ENCODE measurements at places on chromosomes 5 and 9.

GRCh38 chr5:95102080-95102479, 182.8 kb downstream of the MCTP1 start:
- no peak for DNase-seq

GRCh38 chr9:15693701-15694100, 140.9 kb downstream of the CCDC171 start:
- no peak for DNase-seq

GRCh38 chr5:111255169-111255568, 31.0 kb downstream of the CAMK4 start:
- no peak for DNase-seq

- no peak for DNase-seq
These were observed 537.6 kb downstream of the ANXA1 start for GRCh38 chr9:73689051-73689870.

- DNase-seq: no peak
These were observed 850.5 kb upstream of the SEMA6A start for GRCh38 chr5:117425163-117425562.

- no peak for DNase-seq
These were observed 91.1 kb downstream of the NRG2 start for GRCh38 chr5:139951983-139952382.

DNA sequence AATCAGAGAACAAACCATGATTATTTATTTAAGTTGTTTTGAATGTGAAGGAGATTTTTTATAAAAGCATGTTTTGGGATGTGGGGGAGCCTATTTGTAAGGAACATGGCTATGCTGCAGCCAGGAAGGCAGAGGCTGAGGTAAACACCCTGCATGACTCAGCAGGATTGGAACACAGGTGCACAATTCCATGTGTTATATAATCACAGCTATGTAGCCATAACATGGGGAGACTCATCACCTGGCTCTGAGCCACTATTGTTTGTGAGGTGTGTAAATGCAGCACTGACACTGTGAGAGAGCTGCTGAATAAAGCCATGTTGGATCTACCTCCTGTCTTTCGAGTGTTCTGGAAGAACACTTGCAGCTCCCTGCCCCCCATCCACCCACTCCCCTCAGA, 1009.8 kb downstream of the DNAH5 start:
- no peak for DNase-seq

- DNase-seq: no peak
These were observed 137.6 kb downstream of the TRPM3 start for GRCh38 chr9:70983723-70984295.

GRCh38 chr9:114005371-114006154, 72.5 kb downstream of the AMBP start:
- DNase-seq: no peak

DNA sequence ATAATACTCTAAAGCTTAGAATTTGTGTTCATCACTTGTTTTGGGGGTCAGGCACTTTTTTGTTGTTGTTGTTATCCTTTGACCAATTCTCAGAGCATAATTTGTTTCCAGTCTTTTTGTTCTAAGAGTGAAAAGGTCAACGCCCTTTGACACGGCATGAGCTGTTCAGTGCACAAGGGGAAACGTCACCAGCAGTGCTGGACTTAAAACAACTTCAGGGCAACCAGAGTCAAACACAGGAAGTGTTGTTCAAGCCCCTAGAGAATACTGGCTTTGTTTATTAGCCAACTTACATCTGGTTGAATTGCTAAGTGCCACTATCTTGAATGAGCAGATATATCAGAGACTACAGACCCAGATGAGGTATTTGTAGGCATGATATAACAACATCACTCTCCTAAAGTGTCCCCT, 368.9 kb downstream of the TMEM161B start:
- no peak for DNase-seq

DNA sequence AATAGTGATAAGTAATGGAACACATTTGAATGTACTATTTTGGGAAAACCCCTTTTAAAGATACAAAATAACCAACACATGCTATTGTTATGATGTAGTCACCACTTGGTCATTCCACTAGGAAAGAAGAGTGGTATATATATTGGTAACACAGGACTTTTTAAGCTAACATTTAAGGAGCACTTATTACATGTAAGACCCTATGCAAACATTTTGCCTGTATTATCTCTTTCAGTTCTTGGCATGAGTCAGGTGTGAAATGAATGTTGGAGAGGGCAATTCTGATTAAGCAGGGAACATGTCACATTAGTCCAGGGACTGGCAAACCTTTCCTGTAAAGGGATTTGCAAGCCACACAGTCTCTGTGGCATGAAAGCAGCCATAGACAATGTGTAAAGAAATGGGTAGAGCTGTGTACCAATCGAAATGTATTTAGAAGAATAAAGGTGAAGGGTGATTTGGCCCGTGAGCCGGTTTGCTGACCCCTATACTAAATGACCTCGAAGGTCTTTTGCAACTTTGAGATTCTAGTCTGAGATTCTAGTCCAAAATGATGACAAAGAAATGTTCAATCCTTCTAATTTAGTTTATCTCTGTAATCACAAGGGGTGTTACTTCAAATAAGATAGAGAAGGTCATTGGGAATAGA, 15.3 kb downstream of the ABLIM3 start:
- DNase-seq: no peak

GRCh38 chr9:69036309-69036708, 757 bp downstream of the FXN start:
- DNase-seq: no peak

DNA sequence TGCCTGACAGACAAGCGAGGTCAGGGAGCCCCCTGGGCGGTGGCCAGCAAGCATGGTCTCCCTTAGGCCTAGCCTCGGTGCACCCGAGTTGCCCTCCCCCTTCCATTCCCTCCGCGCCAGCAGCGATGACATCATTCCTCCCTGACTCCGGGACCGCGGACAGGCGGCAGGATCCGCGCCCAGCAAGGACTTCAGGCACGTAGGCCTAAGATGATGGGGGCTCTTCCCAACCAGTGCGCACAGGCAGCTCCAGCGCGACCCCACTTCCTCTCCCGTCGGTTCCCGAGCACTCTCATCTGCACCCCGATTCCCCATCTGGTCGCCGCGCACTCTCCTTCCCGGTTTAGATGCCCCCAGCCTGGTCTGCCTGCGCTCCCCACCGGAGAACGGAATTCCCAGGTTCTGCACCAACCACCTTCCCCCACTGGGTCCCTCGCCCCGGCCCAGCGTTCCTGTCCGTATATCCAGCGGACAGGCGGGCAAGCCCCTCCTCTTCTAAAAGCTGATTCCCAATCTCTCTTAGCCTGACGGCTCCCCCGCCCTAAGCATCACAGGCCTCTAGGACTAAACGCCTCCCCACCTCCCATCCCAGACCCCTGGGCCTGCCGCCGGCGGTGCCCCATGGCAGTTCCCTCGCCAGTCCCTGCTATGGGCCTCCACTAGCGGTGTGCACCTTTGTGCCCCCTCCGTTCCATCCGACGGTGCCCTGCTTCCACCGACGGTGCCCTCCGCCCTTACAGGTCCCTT, 931 bp downstream of the FAM219A start:
- no peak for DNase-seq

DNA sequence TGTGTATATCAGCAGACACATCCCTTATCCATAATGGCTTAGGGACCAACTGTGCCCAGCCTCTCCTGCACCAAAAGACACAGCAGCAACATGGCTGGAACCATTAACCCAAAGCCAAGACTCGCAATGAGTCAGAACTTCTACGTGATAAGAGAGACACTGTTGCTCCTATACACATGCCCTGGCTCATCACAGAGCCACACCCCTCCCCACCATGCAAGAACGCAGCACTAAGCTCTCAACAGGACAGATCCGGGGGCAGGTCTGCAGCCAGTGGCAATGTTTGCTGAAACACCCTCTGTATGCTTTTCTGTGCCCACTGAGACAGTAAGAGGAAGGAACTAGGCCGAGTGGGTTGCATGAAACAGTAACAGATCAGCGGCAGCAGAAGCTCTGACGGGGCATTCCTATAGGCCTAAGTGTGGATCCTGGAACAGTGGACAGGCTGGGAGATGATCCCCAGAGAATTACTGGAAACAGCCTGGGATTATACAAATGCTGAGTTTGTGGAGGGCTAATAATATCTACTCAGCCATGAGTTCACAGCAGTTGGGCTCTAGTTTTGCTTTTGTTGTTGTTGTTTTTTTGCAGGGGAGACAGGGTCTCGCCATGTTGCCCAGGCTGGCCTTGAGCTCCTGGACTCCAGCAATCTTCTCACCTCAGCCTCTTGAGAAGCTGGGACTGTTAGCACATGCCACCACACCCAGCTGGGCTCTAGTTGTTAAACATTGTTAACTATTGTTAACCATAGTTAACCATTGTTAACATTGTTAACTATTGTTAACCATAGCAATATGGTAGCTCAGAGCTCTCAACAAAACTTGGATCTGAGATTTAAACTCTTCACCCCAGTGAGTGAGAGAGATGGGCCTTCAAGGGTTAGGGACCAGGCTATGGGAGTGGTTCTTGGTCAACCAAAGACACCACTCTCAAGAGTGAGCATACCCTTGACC, 41.0 kb downstream of the B4GALT1 start:
- no peak for DNase-seq

- no peak for DNase-seq
These were observed 17.2 kb upstream of the GCNT1 start for GRCh38 chr9:76441551-76442322.

DNA sequence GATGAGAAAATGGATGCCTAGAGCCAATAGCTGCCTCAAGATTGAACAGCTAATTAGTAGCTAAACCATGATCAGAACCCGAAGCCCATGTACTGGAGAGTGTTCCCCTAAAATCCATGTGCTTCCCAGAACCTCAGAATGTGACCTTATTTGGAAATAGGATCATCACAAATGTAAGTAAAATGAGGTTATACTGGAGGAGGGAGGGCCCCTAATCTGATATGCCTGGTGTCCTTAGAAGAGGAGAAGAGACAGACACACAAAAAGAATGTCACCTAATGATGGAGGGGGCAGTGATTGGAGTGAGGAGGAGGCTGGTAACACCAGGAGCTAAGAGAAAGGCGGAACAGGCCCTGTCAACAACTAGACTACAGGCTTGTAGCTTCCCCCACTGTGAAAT, 41.3 kb upstream of the FBP1 start:
- DNase-seq: no peak

DNA sequence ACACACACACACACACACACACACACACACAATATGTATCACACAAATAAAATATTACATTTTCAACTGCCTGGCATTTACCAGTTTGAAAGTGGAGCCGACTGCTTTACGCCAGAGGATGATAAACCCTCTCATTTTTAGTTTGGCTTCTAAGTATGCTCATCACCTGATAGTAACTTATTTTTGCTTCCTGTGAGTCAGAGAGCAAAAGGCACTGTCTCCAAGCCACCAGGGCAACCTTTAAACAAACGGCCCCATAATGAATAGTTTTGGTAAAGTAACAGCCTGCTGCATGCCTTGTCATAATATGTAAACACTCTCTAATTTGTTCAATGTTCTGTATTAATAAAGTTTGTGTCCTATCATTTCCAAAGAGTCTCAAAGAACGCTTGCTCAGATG, 26.9 kb downstream of the KLF4 start:
- DNase-seq: no peak

DNA sequence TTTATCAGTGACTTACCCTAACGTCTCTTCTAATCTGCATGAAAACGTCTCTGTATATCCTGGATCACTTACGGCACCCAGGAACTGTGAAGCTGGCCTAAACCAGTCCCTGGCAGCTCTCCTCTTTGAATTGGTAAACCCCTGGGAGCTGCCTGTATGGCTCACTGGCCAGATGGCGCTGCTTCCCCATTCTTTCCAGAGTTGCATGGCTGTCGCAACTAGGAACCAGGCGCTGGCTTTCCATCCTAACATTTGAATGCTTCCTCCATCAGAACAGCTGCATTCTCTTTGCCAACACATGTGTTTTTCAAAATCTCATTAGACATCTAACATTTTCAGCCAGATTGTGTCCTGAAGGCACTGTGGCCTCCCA, 8.0 kb upstream of the PCA3 start:
- no peak for DNase-seq

GRCh38 chr5:140869555-140869886, 764 bp downstream of the PCDHA11 start:
- no peak for DNase-seq

DNA sequence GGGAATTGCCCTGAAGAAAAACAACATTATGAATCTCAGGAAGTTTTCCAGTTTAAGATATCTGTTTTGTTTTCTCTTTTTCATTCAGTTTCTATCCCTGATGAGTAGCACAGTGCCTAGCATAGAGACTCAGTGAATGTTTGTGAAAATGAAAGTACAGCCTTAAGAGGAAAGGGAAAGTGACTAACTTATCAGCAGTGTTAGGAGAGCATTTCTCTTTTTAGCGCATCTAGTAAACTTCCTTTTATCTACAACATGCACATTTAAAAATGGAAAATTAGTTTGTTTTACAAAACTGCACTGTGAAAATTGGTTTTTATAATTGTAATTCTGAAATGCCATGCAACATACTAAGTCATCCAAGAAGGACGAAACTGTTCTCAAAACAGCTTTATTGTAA, 110.8 kb downstream of the SMARCA2 start:
- no peak for DNase-seq

GRCh38 chr9:106625259-106625789, 237.6 kb upstream of the ZNF462 start:
- DNase-seq: no peak

DNA sequence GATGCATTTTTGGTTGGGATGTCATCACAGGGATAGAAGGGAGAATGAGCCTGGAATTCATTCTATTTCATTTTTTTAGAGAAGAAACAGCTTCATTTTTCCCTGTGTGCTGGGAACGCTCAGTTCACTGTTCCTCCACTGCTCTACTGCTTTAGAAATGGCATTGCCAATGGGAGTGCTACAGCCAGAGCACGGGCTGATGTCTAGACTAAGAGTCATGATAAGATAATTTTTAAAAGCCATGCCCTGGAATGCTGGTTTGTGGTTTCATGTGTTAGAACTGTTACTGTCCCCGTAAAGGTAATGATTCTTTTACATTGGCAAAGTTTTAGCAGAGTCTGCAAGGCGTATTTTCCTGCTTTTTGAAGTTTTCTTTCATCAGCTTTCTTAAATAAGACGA, 119.6 kb downstream of the SEMA6A start:
- no peak for DNase-seq

GRCh38 chr9:69171049-69171448, 3.0 kb upstream of the TJP2 start:
- DNase-seq: no peak

DNA sequence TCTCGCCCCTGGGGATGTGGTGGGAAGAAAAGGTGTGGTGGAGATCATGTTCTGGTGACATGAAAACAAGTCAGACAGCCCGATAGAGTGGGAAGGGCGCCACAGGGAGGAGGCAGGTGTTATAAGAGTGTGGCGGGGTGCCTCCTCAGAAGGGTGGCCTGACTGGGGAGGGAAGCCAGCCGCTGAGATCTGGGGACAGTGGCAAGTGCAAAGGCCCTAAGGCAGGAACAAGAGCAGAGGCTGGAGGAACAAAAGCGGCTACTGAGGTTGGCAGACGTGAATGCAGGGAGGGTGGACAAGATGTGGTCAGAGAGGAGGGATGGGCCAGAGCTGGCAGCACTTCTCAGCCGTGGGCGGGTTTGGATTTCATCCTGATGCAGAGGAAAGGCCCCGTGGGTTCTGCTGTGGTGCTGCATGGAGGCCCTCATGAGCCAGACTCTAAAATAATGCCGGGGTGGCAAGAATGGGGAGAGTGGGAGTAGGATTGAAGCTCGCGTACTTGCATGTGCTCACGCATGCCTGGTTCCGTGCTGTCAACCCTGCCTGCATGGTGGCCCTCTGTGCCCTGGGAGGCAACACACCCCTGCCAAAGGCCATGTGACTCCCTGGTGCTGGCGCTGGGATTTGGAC, 89.2 kb downstream of the MVB12B start:
- no peak for DNase-seq

Measured in effector CD8-positive, alpha-beta T cell (primary cell).